NCI-H187 treated with DMSO at 0.1 percent for 48 hours (cell line): ENCODE measurements at places on chromosomes 7 and 10.

DNA sequence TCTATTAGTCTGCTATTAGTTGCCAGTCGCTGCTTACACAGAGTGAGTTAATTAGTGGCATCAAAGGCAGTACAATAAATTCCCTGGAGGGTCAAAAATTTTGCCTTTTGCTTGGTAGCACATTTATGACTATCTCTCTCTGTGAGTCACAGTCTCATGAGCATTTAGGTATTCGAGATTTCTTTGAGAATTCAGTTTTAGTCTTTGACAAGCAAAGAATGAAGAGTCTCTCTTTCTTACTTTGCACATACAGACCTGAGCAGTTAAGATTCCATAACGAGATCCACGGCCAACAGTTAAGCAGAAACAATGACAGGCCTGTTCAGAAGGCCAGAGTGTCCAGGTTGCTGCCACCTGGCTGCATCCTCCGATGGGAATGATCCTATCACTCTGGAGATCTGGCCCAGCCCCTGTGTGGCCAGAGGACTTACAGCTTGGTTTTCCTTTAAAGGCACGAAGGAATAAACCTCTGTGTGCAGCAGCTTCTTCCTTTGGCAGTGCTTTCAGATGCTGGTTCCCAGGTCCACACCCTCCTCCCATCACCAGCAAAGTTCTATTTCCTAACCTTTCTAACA lies 80.6 kb downstream of the GLI3 start:
- DNase-seq: no peak

- no peak for DNase-seq
Measured at GRCh38 chr10:78934532-78934898, 134.3 kb upstream of the ZMIZ1 start.

DNA sequence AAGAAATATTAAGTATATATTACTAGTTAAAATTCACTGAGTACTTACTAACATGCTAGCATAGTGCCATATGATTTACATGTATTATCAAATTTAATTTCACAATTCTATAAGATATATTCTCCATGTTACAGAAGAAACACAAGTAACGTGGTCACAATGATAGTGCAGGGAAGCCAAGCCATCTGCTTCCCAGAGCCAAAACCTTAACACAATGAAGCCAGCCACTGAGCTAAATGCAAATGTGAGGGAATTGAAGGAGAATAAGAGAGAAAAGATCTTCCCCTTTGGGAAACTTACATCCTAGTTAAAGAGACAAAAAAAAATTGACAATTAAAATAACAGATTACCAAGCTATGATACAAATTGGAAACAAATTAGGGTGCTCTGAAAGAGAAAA lies 63.6 kb downstream of the ELAPOR2 start:
- DNase-seq: no peak

- no peak for DNase-seq
Measured at GRCh38 chr10:48466611-48467240, 138.1 kb downstream of the ARHGAP22 start.

DNA sequence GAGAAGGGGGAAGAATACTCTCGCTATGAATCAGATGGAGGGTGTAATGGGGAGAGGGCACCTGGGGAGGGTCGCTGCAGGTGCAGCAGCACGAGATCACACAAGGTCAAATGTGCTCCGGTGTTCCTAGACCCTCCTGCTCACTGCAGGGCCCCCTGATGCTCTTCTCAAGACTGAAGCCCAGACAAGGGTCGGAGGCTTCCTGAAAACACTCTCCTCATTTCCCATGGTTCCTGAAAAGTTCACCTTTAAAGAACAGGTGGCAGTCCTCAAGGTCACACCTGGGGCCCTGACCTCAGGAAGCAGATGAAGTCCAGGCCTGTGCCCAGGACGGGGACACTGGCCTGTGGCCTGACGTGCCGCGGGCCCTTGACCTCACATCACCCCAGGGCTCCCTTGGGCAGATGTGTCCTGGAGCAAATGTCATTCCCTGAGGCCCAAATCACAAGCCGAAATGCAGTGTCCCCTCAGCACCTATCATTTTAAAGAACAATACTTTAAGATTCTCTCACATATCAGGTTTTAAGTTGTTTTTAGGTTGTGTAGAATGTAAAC lies 289.8 kb downstream of the GLRX3 start:
- no peak for DNase-seq

GRCh38 chr10:112122827-112123226 lies 60.7 kb downstream of the GPAM start:
- no peak for DNase-seq

- no peak for DNase-seq
Measured at GRCh38 chr7:114823290-114823689, 98.6 kb upstream of the MDFIC start.

GRCh38 chr10:131013281-131013912 lies 298.1 kb downstream of the TCERG1L start:
- DNase-seq: no peak

DNA sequence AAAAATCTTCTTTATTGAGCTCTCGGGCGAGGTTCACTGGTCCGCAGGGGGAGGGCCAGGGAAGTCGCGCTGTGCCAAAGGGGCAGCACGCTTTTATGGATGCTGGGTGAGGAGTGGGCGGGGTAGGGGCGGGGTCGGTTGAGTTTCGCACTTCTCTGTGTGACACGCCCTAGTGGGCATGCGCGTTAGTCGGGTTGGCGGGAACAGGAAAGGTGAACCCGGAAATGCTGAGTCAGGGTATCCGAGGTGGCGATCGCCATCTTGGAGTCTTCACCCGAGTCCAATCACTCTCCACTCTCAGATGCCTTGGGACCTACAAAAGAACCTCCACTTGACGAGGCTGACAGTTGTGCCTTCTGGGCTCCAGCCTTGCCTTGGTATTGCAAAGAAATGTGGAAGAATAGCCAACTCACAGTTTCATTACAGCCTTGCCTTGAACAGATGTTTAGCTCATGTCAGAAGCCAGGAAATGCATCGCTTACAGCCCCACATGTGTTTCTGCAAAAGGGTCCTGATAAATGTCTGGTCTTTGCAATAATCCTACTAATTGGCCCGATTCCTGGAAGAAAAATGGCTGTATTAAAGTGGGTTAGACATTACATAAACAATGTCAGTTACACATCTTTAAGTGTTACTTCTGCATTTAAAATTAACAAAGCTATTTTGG lies 64.1 kb downstream of the AHR start:
- no peak for DNase-seq

DNA sequence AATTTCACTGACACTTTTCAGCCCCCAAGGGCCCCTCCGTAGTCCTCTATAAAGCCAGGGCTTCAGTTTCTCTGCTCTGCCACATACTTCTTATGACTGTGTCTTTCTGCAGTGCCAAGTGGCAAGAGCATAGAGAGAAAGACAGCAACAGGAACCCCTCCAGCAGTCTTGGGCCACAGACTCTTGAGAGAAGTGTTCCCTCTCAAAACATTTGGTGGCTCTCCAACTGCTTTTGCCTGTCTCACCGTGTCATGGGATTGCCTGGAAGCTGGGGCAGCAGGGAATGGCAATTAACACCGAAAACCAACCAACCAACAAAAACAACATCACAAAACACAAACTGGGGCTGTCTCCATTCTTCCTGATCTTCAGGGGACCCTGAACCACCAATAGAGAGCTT lies 73.8 kb upstream of the ELN start:
- no peak for DNase-seq

DNA sequence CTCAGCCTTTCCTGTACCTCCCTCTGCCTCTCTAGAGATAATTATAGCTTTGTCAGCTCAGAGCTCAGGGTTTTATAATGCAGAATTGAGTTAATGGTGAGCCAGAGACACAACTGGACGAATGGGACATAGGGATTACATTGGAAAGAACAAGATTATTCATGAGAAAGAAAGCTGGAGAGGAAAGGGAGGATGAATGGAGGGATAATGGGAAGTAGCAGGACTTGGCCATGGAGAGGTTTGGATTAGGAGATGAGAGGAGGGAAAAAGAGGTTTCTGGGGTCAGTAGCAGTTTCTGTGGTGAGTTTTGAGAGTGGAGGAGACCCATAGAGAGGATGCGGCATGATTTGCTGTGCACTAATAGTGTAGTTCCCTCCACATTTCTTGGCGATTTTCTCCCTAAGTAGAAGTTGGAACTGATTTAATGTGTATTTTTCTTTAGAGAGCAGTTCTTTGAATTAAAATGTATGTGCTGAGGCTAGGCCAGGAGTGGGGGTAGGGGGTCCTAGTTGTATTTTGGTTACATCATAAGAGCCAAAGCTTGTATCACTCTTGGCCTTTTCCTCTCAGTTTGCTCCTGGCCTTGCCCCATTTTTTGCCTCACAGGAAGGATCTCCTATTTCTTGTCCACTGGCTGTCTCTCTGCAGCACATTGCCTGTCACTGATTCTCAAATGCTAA lies 107.4 kb downstream of the MKX start:
- DNase-seq: no peak

DNA sequence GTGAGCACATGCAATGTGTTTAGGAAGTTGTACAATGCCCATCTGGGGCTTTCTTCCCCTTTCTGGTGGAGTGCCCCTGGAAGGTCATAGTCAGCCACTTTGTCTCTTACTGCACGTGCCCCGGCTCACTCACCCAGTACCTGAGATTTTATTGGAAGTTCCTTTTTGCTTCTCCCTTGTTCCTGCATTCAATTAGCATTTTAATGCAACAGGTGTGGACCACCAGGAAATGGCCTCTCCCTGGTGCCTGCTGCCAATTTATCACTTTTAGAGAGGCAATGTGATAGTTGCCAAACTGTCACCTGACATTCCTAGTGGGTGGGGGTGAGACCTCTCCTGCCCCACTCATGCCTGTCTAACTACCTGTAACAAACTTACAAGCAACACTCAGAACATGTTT lies 293.4 kb upstream of the DKK1 start:
- no peak for DNase-seq

- no peak for DNase-seq
Measured at GRCh38 chr7:99193527-99194220, 14.2 kb downstream of the KPNA7 start.

GRCh38 chr7:134640842-134641715 lies 5.6 kb upstream of the BPGM start:
- DNase-seq: no peak

GRCh38 chr7:100584683-100585510 lies 1.0 kb downstream of the LRCH4 start:
- no peak for DNase-seq

DNA sequence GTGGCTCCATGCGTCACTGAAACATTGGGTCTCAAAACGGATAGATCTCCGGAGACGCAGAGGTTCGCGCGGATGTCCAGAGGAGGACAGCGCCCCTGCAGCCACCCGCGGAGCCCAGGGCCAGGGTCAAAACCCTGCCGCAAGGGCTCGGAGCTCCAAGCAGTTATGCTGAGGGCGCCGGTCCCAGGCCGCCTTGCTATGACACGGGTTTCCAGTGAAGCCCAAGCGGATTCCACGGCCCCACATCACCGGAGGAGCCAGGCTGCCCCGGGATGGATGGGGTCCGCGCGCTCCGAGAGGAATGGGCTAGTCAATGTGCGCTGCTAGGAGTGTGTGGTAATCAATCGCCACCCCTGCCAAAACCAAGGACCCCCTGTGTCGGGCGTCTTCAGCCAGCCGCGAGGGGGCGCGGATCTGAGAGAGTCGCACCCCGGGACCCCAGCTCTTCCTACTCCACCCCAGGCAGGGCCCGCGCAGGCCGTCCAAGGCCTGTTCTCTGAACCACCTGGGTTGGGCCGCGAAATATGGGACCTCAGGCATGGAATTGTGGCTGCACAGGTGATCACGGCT lies 5.6 kb upstream of the EMX2 start:
- DNase-seq: no peak

- DNase-seq: no peak
Measured at GRCh38 chr10:23604613-23605012, 165.7 kb downstream of the OTUD1 start.

GRCh38 chr10:113441220-113441619 lies 111.6 kb upstream of the HABP2 start:
- no peak for DNase-seq

GRCh38 chr10:119807960-119808697 lies 64.5 kb downstream of the MCMBP start:
- DNase-seq: no peak

DNA sequence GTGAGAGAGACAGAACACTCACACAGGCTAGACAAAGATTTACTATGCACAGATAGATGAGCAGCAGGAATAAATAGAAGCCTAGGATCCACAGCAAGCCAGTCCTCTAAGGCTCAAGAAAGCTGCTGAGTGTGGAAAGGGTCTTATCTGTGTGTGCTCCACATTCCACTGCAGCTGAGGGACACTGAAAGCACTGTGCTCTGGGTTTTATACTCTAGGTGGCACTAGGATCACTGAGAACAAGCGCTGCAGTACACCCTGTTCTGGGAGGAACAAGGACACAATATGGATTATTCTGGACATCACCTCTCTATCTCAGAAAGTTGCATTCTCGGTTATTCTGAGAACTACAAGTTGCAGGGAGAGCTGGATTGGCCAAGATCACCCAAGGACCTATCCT lies 4.9 kb upstream of the KLHL7 start:
- DNase-seq: no peak

GRCh38 chr7:28581351-28581750 lies 169.0 kb downstream of the CREB5 start:
- DNase-seq: no peak

- no peak for DNase-seq
Measured at GRCh38 chr10:57014758-57015157, 653.7 kb upstream of the ZWINT start.

- no peak for DNase-seq
Measured at GRCh38 chr7:139711991-139712743, 65.6 kb downstream of the HIPK2 start.

DNA sequence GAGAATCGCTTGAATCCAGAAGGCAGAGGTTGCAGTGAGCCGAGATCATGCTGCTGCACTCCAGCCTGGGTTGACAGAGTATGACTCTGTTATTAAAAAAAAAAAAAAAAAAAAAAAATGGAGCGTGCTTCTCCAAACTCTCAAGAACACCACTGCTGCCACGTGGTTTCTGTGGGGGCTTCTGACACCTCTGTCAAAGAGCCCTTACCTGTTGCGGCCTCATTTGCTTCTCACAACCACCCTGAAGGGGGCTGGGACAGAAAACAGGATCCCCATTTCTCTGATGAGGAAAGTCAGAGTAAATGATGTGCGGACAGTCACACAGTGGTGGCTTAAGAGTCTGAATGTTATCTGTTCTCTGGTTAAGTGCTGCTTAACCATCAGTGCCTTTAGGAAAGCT lies 95.3 kb downstream of the RNF216 start:
- DNase-seq: no peak

- DNase-seq: no peak
Measured at GRCh38 chr10:44016589-44017482, 368.1 kb downstream of the CXCL12 start.
